ENCODE measurements at places on chromosomes 1 and 21.

GRCh38 chr1:192668409-192668983 is 32.5 kb downstream of the RGS13 start:
- DNase-seq = no peak

DNA sequence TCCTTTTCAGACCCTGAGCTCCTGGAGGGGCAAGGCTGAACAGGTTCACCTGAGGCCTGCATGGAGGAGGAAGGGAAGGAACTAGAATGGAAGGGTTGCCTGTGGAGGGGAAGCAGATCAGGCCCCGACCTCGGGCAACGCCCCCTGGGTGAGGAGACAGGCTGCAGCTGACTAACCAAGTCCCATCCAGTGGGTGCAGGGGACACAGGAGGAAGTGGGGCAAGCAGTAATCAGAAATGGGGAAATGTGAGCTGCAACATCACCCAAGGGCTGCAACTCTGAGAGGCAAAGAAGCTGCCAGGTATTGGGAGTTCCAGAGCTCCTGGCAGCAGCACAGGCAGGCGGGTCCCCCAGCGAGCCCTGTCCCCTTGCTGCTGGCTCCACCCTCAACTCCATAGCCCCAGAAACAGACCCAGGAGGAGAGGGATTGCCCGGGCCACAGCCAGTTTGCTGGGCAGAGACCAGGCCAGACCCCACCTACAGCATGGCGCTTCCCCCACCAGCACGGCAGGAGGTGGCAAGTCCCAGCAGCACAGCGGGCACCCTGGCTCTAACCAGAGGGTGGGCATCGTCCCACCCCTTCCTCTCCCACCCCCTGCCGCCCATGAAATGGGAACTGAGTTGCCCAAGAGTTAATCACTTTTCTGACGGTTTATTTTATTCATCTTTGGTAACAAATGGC is 38.5 kb downstream of the MRPL37 start:
- no peak for DNase-seq

GRCh38 chr1:199404191-199404590 is 623.3 kb upstream of the NR5A2 start:
- no peak for DNase-seq

DNA sequence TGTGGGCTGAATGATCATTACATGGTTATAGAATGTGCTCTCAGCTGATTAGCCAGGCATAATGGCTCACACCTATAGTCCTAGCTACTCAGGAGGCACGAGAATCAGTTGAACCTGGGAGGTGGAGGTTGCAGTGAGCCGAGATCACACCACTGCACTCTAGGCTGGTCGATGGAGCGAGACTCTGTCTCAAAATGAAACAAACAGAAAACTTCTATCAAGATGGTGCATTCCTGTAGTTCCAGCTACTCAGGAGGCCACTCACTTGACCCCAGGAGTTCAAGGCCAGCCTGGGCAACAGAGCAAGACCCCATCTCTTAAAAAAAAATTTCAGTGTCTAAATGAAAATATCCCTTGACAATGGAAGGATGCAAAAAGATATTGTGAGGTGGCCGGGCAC is 10.9 kb downstream of the TIMM17A start:
- no peak for DNase-seq
